Activated CD4-positive, alpha-beta T cell treated with anti-CD3 and anti-CD28 coated beads for 24 hours (primary cell): ENCODE measurements at places on chromosomes 5 and 9.

DNA sequence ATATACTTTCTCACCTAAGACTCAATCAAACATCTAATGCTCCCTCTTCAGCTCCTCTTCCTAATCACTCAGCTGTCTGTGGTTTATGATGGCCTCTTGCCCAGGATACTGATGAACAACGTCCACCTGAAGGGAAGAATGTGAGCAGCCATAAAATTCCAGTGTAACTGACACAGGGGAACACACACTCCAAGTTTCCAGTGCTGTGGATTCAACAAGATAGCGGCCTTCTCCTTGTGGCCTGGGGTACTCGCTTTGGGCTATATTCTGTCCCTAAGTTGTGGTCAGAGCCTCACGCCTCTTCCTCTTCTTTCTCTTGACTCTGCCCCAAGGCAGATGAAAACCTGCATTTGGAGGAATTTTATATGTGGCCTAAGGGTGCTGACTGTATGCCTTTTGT lies 11.7 kb downstream of the B4GALT1 start:
- DNase-seq, result no peak

DNA sequence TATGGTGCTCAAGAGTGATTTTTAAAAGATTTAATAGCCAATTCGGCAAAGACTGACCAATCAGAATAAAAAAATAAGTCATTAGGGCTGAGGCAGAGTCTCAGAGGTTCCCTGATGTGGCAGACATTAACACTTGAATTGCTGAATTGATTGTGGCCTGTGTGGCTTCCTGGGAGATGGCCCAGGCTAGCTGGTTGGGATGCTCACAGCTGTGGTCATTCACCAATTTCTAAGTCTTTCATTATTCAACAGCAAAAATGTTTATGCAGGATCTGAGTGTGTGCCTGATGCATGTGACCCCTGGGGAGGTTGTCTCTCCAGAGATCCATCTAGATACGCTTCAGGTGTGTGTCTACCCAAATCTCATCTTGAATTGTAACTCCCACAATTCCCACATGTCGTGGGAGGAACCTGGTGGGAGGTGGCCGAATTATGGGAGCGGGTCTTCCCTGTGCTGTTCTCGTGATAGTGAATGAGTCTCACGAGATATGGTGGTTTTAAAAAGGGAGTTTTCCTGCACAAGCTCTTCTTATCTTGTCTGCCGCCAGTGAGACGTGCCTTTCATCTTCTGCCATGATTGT lies 632.6 kb upstream of the SEMA6A start:
- no peak for DNase-seq

DNA sequence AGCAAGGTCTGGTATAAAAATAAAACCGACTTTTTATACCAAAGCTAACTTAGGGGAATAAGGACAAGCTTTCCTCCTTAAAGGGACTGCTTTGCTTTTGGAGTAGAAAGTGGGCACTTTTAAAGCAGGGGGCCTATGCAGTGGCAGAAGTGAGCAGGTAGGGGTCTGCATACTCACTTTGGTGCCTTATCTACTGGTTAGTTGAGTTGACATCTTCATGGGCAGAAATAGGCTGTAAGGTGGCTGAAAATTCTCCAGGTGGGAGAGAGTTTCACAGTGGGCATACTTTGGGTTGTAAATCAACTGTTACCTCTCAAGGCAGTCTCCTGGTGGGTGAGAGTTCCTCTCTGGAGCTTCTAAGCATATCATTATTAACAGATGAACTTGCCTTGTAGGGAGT lies 24.8 kb downstream of the OSMR start:
- no peak for DNase-seq

DNA sequence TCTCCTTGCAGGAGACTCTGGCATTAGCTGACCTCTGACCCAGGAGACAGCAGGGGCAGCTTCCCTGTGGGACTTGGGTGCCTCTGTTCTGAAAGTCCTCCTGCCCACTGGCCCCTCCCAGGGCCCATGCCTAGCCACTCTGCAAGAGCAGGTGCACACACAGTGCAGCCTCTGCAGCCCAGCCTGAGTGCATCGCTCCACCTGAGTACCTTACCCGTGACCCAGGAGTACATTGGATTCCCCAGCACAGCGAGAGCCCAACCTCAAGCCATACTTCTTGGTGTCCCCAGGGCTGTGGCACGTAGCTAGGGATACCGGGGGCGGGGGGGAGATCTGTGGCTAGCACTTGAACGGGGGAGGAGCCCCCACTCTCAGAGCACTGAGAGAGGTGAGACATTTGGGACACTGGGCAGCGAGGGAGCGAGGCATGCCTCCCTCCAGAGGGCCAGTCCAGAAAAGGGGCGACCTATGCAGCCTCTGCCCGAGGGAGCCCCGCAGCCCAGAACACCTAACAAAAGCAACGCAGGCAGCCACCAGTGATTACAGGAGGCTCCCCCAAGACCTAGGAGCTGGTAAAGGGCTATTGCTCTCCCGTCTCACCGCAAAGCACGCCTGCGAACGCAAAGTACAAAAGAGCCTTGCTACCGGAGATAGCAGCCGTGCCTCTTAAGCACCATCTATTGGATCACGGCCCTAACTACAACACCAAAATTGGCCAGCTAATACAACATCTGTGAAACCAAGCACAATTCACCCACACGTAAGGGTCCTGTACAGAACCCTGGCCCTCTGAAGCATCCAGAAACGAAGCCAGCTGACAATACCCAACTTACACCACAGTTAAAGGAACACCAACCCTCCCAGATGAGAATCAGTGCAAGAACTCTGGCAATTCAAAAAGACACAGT lies 826 bp upstream of the PRDM9 start:
- DNase-seq, result no peak

DNA sequence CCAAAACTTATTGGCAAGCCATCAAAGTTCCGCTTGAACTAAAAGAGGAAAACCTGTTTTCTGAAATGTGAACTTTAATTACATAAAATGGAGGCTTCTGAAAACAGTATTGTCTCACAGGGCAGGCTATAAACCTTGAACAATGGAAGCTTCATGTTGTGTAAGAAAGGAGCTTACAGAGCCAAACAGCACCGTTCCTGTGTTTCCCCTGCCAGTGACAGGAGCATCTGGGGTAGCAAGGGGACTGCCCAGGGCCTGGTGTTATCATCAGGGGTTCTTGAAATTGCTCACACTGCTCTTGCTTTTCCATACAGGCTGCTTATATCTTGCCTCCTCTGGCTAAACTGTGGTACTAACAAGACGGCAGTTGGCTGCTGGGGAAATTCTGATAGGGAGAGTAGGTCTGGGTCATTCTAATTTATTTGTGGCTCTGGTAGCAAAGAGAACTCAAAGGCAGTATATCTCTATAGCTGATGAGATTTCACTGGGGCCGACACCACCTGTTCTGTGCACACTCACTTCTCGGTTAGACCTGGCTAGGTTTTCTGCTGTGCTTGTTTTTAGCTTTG lies 40.4 kb downstream of the BASP1 start:
- no peak for DNase-seq

DNA sequence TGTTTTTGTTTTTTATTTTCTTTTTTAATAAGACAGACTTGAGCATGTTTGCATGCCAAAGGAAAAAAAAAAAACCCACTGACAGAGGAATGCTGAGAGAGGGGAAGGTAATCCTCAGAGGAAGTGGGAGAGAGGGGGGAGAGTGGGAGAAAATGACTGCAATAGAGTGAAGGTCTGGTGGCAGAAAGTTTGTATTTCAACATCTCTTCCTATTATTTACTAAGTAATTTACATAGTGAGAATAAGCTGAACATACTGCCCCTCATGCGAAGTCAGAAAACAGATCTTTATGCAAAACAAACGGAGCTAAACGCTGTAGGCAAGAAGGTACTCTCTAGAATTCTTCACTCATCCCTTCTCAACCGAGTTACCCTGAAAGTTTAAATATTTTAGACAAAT lies 45.0 kb downstream of the ELL2 start:
- no peak for DNase-seq

DNA sequence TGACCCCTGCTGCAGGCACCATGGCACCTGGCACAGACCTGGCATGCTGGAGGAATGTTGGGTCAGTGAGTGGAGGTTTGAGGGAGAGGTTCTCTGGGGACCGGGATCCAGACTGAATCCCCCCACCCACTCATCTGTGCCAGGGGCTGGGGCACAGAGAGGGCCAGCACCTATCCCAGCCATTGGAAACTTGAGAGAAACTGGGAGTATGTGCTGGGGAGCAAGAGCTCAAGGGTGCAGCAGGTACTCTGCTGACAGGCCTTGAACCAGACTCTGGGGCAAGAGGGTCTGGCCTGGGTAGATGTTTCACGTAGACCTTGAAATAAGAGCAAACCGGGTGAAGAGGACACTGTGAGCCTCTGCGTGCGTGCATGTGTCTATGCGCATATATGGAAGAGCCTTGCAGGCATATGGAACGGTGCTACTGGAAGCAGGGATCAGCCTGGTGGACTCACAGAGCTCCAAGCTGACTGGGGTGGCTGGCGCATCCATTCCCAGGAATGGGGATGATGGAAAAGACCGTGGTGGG lies 8.8 kb downstream of the FGF18 start:
- no peak for DNase-seq

DNA sequence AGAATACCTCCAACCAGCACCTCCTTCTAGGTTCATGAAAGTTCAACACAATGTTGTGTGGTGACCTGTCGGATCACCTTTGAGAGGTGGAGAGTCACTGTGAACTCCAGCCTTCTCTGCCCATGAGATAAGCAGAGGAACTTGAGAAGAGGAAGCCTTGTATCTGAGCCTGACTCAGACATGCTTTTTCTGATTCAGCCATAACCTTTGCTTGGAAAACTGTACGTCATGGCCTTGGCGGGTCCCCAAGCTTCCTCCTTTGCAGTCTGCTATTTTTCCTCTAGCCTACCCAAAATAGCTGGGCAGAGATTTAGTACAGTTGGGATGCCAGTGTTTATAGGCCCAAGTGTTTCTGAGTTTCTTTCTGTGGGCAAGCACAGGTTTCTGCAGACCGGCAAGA lies 274.7 kb downstream of the CETN3 start:
- no peak for DNase-seq

DNA sequence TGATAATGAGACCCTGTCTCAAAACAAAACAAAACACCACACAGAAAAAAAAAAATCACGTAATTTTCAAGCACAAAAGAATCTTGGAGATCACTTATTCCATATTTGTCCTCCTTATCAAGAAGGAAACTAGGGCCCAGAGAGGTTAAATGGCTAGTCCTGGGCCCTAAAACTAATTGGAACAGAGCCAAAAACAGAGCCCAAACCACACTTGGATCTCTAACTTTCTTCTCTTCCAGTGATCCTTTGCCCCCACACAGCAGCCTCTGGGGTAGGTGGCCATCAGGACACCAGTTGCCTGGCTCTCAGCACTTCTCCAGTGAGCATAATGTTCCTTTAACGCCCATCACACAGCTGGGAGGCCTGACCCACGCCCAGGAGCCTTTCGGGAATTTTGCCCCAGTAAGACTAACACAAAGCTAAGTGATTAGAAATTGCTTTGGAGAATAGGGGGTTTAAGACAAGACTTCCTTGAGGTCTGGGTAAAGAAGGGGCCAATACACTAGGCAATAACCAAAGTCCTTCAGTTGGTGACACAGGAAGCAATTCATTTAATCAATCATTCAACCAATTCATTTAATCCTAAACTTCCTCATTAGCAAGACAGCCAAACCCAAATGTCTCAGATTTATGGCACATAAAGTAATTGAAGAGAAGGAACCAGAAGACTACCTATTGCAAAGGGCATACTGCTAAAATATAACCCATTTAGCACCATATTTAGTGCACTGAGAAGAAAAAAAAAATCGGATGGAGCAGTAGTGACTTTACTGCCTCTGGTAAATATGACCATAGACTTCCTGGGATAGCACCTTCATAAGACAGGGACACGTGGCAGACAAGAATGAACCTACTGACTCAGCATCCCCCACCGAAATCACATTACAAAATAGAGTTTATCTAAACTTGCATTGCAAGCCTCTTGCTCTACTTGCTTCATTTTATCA lies 77.8 kb downstream of the ZNF608 start:
- DNase-seq, result no peak

DNA sequence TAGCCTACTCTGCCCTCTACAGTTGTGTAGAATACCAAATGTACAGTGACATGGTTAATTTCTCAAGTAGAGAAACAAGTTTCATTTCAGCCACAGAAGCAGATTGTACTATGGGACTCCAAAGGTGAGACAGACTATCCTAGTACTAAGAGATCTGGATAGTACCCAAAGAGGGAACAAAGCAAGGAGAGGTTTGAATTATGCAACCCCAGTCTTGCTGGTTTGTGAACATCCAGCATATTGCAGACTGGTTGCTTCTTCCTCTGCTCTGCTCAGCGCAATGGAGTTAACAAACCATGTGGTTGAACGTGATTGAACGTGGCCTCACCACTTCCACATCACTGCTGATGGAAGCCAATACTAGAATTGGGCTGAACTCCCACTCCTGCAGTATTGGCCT lies 43.3 kb upstream of the ALDOB start:
- DNase-seq, result no peak

DNA sequence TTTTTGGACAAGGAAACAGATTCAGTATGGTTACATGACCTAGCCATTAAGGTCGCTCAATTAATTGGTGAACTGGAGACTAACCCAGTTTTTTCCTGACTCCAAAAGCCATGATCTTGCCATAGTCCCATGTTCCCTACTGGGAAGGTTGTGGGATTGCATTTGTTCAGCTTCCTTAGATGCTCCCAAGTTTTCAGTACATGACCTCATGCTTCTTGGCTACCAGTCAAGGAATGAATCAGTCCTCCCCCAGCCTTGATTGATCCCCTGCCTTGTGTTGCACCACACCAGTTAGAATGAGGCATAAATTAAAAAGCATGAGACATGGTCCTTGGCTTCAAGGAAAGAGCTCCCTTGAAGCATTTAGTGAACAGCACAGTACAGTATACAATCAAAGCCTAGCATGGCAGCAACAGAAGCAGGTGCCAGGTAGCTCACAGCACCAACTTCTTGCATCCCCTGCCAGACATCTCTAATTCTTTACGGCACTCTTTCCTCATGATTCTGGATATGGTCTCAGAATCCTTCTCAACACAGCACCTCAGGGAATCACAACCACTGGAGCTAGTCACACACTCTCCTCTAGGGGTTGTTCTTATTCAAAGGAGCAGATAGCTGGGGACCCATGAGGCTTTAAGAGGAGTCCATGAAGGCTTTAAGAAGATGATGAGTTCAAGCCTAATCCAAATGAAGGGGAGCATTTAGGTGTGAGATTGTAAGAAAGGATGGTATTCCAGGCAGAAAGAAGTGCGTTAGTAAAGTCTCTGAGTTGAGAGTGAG lies 295.5 kb upstream of the CLINT1 start:
- no peak for DNase-seq

DNA sequence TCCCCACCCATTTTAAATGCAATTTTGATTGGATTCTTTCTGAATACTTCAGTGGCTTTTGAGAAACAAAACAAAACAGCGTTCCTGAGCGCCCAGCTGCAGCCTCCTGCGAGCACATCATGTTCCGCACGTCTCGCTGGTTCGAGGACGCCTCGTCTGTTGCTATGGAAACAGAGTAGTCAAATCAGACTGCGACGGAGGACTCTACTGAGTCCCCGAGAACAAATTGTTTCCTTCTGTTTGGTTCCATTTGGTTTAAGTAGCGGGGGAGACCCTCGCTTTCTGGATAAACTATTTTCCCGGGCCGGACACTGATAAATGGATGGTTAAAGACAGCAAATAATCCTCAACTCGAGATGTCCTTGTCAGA lies 69.0 kb downstream of the SLC28A3 start:
- DNase-seq, result no peak

- DNase-seq, result no peak
These were observed 47.5 kb downstream of the MRPL36 start for GRCh38 chr5:1751864-1752822.

- no peak for DNase-seq
These were observed 636.1 kb downstream of the PSAT1 start for GRCh38 chr9:78932849-78933627.
